ENCODE measurements at places on chromosomes 7 and 10. TPM values are rescaled to one million over a fixed set of nuclear protein-coding genes. Genes with fewer than 3 reads are reported as not detected.

GRCh38 chr7:16891874-16892643 is 10.3 kb upstream of the AGR3 start:
- no peaks in the 10 kb centered on the region for H3K36me3 ChIP-seq
- DNase-seq = no peak
- no peak overlapping the region for H3K27ac ChIP-seq
- peaks cover 9% of the 10 kb centered on the region for H3K4me1 ChIP-seq

- DNase-seq = no peak
- no peaks in the 10 kb centered on the region for H3K36me3 ChIP-seq
- H3K4me3 ChIP-seq = no peak overlapping the region
- H3K27ac ChIP-seq = no peak overlapping the region
- H3K4me1 ChIP-seq = peaks cover 12% of the 10 kb centered on the region
These were observed 2.1 kb upstream of the DMBT1 start for GRCh38 chr10:122558452-122558851.

The NPTX2 gene
- 0.08 TPM for total RNA-seq

GRCh38 chr7:18505870-18506460 is 10.4 kb downstream of the HDAC9 start:
- H3K27me3 ChIP-seq = peaks cover 2% of the 10 kb centered on the region
- H3K27ac ChIP-seq = no peak overlapping the region
- H3K4me1 ChIP-seq = peaks cover 15% of the 10 kb centered on the region
- no peak overlapping the region for H3K4me3 ChIP-seq
- DNase-seq = no peak

- no peak for DNase-seq
- no peaks in the 10 kb centered on the region for H3K36me3 ChIP-seq
- no peak overlapping the region for H3K4me3 ChIP-seq
These were observed 106.7 kb downstream of the LHPP start for GRCh38 chr10:124568339-124568738.

DNA sequence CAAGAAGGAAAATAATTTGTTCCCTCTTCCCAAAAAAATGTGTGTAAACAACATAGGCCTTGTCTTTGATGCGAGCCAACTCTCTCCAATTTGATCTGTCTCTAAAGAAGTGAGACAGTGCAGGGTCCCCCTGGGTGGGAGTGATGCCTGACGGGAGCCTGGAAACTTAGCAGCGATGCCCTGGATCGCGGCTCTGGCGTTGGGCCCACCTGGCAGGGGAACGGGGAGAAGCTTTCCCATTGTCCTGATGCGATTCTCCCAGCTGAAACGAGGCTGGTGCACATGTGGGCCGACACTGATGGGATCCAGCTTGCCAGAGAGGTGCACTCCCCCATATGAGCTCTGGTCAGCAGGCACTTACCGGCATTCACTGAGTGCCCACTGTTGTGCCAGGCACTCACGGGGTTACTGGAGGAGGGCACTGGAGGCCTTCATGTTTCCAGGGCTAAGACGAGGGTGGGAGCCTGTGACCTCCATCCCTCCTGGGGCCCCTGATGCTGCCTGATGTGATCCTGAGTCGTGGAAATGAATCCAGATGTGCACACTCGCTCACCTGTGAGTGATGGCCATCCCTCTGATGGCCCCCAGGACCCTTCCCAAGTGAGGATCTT is 132.8 kb downstream of the PTPN20 start:
- H3K36me3 ChIP-seq = no peaks in the 10 kb centered on the region
- H3K27me3 ChIP-seq = peaks cover 2% of the 10 kb centered on the region
- DNase-seq = no peak
- H3K4me1 ChIP-seq = peaks cover 4% of the 10 kb centered on the region

The NUTM2E gene
- total RNA-seq = not detected

- peaks cover 10% of the 10 kb centered on the region for H3K36me3 ChIP-seq
- no peak overlapping the region for H3K4me3 ChIP-seq
- no peak for DNase-seq
- peaks cover 18% of the 10 kb centered on the region for H3K4me1 ChIP-seq
- peaks cover 12% of the 10 kb centered on the region for H3K27me3 ChIP-seq
- no peak overlapping the region for H3K27ac ChIP-seq
These were observed 33.8 kb downstream of the ERCC6 start for GRCh38 chr10:49505076-49505475.

DNA sequence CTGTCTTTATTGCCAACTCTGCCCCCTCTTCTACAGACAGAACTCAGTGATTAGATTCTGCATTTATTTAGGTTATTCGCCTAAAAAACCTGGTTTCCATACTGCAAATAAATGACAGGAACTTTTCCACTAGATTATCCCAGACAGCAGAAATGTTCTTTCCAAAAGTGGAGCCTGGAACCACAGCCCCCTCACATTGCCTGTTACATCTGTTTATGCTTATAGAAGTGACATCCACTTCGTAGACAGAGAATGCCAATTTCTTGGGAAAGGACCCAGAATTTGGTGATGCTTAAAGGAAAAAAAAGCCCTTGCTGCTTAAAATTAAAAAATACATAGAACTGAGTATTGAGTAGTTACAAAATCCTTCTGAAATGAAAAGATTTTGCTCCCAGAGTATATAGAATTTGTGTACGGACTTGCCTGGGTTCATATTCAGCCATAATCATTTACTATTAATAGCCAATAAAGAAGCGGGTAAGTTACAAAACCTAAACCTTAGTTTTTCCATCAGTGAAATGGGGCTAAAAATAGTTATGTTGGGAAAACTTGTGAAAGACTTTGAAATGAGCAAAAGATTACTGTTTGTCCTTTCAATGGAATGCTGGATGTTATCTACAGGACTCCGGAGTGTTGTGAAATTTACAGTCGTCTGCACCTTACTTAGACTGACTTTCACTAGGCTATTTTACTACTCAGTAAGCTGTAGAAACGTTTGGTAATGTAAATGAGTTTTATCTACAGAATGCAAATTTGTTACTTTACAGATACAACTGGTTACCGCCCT is 1.1 kb upstream of the PPP1R9A start:
- DNase-seq = no peak
- H3K4me1 ChIP-seq = peaks cover 4% of the 10 kb centered on the region
- peaks cover 34% of the 10 kb centered on the region for H3K27me3 ChIP-seq
- no peaks in the 10 kb centered on the region for H3K36me3 ChIP-seq

All from activated T-helper 1 cell treated with anti-CD3 and anti-CD28 coated beads, Interleukin-12 subunit alpha, Interleukin-12 subunit beta, Interleukin-2, Interleukin-4 antibody, amounts not matched to agents 30 ng/mL and 10 ng/mL and 1 ng/mL, durations not matched to agents 14 hours and 24 hours and 36 hours (primary cell).